Activated CD4-positive, alpha-beta T cell treated with anti-CD3 and anti-CD28 coated beads for 4 hours (primary cell): ENCODE measurements at places on chromosomes 7 and 10.

DNA sequence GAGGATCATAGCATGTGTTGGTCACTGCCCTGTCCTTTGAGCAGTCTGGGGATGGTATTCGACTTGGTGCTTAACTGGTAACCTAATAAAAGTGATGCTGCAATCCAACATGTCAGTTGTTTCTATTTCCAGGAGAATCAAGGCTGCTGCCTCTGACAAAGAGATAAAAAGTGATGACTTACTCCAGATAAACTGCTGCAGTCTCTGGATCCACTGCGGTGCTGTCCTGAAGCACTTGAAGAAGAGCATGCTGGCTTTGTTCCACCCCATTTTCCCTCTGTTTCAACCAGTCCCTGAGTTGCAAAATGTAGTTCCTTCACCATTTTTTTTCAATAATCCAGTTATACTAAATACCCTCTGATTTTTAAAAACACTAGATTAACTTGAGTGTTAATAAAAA, 403.5 kb upstream of the ANKRD30A start:
- DNase-seq: no peak

- no peak for DNase-seq
Observed at GRCh38 chr7:130022115-130022514, 29.1 kb downstream of the ZC3HC1 start.

DNA sequence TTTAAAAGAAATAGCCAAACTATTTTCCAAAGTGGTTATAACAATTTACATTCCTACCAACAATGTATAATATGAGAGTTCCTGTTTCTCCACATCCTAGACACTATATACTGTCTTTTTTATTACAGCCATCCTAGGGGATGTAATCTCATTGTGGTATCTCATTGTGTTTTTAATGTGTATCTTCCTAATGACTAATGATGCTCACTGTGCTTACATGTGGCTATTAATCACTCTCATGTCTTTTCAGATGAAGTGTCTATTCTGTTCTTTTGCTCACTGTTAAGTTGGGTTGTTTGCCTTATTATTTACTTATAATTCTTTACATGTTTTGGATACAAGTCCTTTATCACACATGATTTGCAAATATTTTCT, 71.8 kb downstream of the ZNF438 start:
- DNase-seq: no peak

DNA sequence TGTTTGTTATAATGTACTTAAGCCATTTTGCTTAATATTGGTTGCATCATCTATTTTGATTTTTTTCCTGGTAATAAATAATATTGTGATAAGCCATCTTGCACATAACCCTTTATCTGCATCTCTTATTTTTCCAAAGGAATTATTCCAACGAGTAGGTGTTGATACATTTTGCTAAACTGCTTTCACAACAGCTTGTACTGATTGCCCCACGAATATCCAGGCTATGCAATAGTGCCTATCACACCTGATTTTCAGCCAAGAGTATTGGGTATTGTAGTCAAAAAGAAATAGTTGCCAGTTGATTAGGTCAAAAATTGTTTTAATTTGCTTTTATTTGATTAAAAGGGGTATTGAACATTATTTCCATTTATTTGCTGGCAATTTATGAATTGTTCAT, 20.7 kb downstream of the CREB5 start:
- no peak for DNase-seq

- no peak for DNase-seq
Observed at GRCh38 chr7:120486164-120486563, 213.2 kb downstream of the KCND2 start.

- DNase-seq: no peak
Observed at GRCh38 chr10:109430043-109430760, 493.1 kb downstream of the XPNPEP1 start.

- DNase-seq: no peak
Observed at GRCh38 chr7:137771273-137771672, 75.5 kb downstream of the DGKI start.

- no peak for DNase-seq
Observed at GRCh38 chr7:5404421-5404826, 19.2 kb downstream of the TNRC18 start.

GRCh38 chr10:29760138-29760900, 125.5 kb upstream of the SVIL start:
- DNase-seq: no peak

DNA sequence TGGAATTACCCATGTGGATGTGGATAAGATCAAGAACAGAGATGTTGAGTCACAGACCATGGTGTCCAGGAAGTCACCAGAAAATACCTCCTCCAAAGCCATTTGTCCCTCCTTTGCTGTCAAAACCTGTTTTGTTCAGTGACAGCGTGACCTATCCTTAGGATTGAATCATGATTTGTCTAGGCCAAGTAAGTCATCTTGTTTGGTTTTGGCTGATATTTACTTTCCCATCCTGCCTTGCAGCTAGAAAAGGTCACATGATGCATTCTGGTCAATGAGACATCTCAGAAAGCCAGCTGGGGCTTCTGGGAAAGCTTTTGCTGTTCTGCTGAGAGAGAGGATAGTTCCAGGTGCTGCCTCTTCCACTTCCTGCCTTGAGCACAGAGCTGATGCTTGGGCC, 225.3 kb upstream of the ZMIZ1 start:
- DNase-seq: no peak
